ENCODE measurements at places on chromosomes 2 and 18. TPM values are rescaled to one million over a fixed set of nuclear protein-coding genes. Genes with fewer than 3 reads are reported as not detected.

DNA sequence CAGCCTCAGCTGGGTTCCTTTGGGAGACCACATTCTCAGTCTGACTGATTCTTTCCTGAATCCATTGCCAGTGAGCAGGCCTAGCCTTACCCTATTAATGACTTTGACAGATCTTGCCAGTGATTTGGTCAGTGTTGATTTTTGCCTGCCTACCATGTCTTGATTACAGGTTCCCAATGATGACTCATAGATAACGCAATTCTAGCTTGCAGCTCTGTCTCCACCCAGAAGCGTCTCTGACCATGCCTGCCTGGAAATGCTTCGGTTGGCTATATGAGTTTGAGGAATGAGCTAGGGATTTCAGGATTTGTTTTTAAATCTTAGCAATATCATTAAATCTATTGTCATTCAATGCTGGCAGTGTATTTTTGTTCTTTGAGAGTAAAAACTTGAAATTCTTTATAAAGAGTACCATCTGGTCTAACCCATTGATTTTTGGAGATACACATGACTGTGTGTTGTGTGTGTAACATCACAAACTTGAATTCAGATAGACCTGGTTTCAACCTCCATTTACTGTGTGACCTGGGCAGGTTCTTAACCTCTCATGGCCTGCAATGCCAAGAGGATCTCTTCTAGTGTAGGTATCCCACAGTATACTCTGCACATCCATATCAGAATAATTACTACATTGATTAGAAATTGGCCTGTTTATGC is 57.0 kb downstream of the CCDC150 start:
- H3K27me3 ChIP-seq = no peaks in the 10 kb centered on the region
- H3K4me3 ChIP-seq = no peak overlapping the region
- no peak for DNase-seq
- H3K27ac ChIP-seq = no peak overlapping the region
- peaks cover 6% of the 10 kb centered on the region for H3K4me1 ChIP-seq
- no peaks in the 10 kb centered on the region for H3K36me3 ChIP-seq

GRCh38 chr2:226495466-226496272 is 304.0 kb downstream of the IRS1 start:
- no peaks in the 10 kb centered on the region for H3K36me3 ChIP-seq
- H3K4me1 ChIP-seq = peaks cover 14% of the 10 kb centered on the region
- H3K27ac ChIP-seq = no peak overlapping the region
- no peaks in the 10 kb centered on the region for H3K27me3 ChIP-seq
- no peak for DNase-seq
- no peak overlapping the region for H3K4me3 ChIP-seq

DNA sequence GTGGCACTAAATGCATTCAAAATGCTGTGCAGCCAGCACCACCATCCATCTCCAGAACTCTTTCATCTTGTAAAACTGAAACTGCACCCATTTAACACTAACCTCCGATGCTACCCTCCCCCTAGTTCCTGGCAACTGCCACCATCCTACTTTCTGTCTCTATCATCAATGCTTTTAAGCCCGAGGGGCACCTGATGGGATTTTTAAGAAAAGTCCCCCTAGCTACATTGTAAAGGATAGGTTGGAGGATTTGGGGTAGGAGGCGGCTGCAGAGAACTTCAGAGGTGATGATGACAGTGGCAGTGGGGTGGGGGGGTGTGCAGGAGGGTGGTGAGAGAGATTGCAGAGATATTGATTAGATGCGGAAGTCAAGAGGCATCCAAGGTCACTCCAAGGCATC is 10.8 kb upstream of the YWHAQ start:
- peaks cover 25% of the 10 kb centered on the region for H3K4me1 ChIP-seq
- no peak for DNase-seq
- no peak overlapping the region for H3K27ac ChIP-seq
- H3K4me3 ChIP-seq = no peak overlapping the region

SCYGR3 gene
- total RNA-seq = not detected

RTP5 gene
- not detected for total RNA-seq

THOC1 gene
- total RNA-seq = 63.1 TPM

GRCh38 chr2:147829106-147829505 is 15.7 kb upstream of the ACVR2A start:
- no peak overlapping the region for H3K4me3 ChIP-seq
- no peaks in the 10 kb centered on the region for H3K4me1 ChIP-seq
- no peaks in the 10 kb centered on the region for H3K27me3 ChIP-seq
- no peaks in the 10 kb centered on the region for H3K36me3 ChIP-seq

DNA sequence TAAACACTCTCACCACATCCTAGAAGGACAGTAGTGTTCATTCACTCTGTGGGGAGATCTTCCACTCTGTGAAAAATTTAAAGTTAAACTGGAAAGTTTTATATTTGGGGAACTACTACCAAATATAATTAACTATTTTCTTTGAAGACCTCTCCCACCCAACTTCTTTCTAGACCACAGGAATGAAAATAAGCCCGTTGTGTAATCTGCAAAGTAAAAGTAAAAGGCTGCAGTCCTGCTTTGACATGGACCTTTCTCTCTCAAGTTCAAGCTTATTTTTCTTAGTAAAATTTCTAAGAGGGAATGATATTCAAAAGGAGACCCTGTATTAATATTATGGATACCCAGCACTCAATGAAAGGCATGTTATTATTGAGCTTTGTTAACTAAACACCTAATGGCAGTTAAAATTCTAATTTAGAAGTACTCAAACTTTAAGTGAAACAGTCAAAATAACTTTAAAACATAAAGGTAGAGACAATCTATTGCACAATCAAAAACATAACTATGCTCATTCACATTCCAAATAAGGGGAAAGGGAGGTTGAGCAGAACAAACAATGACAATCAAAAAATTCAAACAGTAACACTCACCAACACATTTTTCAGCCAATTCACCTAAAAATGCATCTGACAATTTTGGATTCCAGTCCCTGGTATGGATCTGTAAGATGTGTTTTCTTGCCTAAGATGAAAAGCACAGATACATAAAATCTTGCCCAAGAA is 98.5 kb downstream of the ATAD2B start:
- no peaks in the 10 kb centered on the region for H3K4me1 ChIP-seq
- H3K4me3 ChIP-seq = no peak overlapping the region
- no peaks in the 10 kb centered on the region for H3K27me3 ChIP-seq
- DNase-seq = no peak
- H3K36me3 ChIP-seq = no peaks in the 10 kb centered on the region

DNA sequence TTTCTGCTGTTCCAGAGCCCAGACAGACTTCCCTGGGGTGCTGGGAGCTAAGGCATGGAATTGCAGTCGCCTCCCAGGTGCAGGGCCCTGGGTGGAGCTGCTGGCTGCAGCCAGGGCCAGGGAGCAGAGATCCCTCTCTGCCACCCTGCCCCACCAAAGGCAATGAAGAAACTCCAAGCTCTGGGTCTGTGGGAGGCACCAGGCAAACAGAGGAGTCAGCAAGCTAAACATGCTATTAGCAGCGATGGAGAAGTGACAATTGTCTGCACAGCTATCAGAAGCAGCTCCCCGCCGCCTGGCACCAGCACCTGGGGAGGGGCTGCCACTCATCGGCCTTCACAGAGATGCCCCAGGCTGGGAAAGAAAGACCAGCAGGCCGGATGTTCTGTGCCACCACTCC is 28.0 kb upstream of the COX5B start:
- H3K4me3 ChIP-seq = no peak overlapping the region
- H3K27me3 ChIP-seq = no peaks in the 10 kb centered on the region
- no peaks in the 10 kb centered on the region for H3K4me1 ChIP-seq
- no peaks in the 10 kb centered on the region for H3K36me3 ChIP-seq

ARL5A gene
- total RNA-seq = 58.3 TPM

DNA sequence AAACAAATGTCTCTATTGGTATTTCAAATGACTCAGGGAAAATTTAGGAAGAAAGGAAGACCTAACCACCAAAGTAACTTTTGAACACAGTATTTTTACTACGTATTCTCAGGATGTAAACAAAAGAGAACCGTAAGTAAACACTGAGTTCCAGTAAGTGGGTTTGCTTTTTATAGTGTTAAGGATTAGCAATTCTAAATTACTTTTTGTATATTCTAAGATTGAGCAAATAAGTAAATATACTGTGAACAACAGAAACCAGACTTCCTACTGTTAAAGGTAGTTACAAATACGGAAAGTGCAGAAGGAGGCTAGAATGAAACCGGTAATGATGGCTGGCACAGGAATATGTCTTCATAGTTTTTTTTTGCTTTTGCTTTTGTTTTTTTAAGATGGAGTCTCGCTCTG is 31.5 kb downstream of the SESTD1 start:
- no peak for DNase-seq
- no peak overlapping the region for H3K27ac ChIP-seq
- no peak overlapping the region for H3K4me3 ChIP-seq
- 0 out of 2 replicates have a peak, but pooled peaks cover 1% of the 10 kb centered on the region for H3K4me1 ChIP-seq

- H3K4me1 ChIP-seq = peaks cover 5% of the 10 kb centered on the region
- no peaks in the 10 kb centered on the region for H3K27me3 ChIP-seq
- no peak for DNase-seq
- no peak overlapping the region for H3K4me3 ChIP-seq
Measured at GRCh38 chr2:215404348-215405012, 31.4 kb downstream of the FN1 start.

- H3K4me3 ChIP-seq = no peak overlapping the region
- H3K4me1 ChIP-seq = no peaks in the 10 kb centered on the region
- H3K27me3 ChIP-seq = no peaks in the 10 kb centered on the region
- no peaks in the 10 kb centered on the region for H3K36me3 ChIP-seq
- no peak overlapping the region for H3K27ac ChIP-seq
Measured at GRCh38 chr18:26462355-26462754, 86.0 kb downstream of the KCTD1 start.

HSBP1L1 gene
- total RNA-seq = 25.7 TPM

LOXHD1 gene
- total RNA-seq = not detected

DNA sequence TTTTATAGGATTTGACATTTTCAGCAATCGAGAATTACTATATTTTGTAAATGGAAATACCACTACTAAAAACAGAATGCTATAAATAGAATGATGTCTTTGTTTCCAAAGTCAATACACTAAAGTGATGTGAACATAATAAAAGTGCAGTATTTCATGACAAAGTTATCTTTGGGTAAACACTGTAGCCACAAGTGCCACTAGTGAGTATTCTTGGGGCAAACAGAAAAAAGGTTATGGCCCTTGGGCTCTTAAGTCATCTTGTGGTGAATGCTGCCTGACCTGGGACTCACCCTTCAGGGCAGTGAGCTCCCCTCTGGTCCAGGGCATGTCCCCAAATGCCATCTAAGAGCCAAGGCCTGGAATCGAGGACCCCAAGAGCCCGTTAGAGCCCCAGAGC is 99.2 kb upstream of the KYNU start:
- no peak overlapping the region for H3K4me3 ChIP-seq
- H3K27ac ChIP-seq = no peak overlapping the region
- no peaks in the 10 kb centered on the region for H3K36me3 ChIP-seq
- no peaks in the 10 kb centered on the region for H3K4me1 ChIP-seq
- no peaks in the 10 kb centered on the region for H3K27me3 ChIP-seq

- no peak for DNase-seq
- H3K27ac ChIP-seq = no peak overlapping the region
- no peaks in the 10 kb centered on the region for H3K27me3 ChIP-seq
- peaks cover 6% of the 10 kb centered on the region for H3K4me1 ChIP-seq
- H3K36me3 ChIP-seq = no peaks in the 10 kb centered on the region
- H3K4me3 ChIP-seq = no peak overlapping the region
Measured at GRCh38 chr2:37616677-37617005, 54.8 kb downstream of the CDC42EP3 start.

DNA sequence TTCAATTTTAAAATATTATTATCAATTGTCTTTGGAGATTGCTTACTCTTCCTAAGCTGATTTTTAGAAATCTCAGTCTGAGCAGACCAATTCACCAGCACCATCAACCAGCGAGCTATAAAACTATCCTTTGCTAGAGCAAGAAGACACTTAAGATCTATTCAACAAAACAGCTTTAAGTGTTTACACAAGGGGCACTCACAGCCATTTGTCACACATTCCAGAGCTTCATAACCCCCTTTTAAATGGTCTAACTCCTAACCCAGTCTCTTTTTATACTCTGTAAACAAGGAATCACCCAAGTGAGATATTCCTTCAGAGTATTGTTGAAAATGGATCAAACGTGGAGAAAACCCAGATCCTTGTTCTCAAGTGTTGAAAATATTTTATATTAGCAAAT is 1294.1 kb upstream of the CHAC2 start:
- no peaks in the 10 kb centered on the region for H3K36me3 ChIP-seq
- H3K4me1 ChIP-seq = no peaks in the 10 kb centered on the region
- H3K27ac ChIP-seq = no peak overlapping the region
- H3K27me3 ChIP-seq = no peaks in the 10 kb centered on the region
- no peak for DNase-seq

NEUROD1 gene
- total RNA-seq = not detected

FBXO15 gene
- 0.29 TPM for total RNA-seq

- no peaks in the 10 kb centered on the region for H3K27me3 ChIP-seq
- no peak overlapping the region for H3K27ac ChIP-seq
- no peak overlapping the region for H3K4me3 ChIP-seq
- no peaks in the 10 kb centered on the region for H3K4me1 ChIP-seq
- DNase-seq = no peak
Measured at GRCh38 chr18:77127769-77128671, 4.6 kb downstream of the MBP start.

CD226 gene
- total RNA-seq = 0.02 TPM

- H3K27me3 ChIP-seq = no peaks in the 10 kb centered on the region
- no peak for DNase-seq
- H3K27ac ChIP-seq = peak overlapping the region; percentile 64
- H3K4me3 ChIP-seq = no peak overlapping the region
- no peaks in the 10 kb centered on the region for H3K4me1 ChIP-seq
Measured at GRCh38 chr18:48627216-48627615, 88.4 kb downstream of the CTIF start.

DNA sequence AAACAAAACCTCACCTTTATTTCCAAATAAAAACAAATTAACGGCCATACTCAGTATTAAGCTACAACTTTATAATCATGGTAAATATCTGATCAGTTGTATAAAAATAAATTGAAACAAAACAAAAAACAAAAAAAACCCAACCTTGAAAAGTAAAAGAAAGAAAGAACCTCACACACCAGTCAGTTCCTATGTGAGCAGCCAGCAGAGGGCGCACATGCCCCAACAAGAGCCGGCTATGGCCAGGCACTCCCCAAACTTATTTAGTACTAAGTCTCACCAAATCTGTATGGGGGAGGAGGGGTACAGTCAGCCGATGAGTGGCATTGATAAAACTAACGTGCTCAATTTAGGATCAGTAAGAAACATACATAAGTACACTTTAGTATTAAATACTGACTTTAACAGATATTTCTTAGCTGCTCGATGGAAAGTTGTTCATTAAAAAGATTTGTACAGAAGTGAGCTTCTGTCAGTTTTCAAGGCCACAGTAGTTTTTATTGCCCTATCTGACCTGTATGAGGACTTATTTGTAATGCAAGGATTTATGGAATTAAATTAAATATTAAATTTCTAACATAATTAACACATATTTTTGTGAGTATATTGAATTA is 172.6 kb downstream of the TCF4 start:
- no peaks in the 10 kb centered on the region for H3K27me3 ChIP-seq
- H3K27ac ChIP-seq = no peak overlapping the region
- no peak overlapping the region for H3K4me3 ChIP-seq
- H3K36me3 ChIP-seq = no peaks in the 10 kb centered on the region
- DNase-seq = peak; percentile 58
- H3K4me1 ChIP-seq = no peaks in the 10 kb centered on the region

Measured in Caco-2 (cell line).